ENCODE measurements at places on chromosomes 11 and 22. TPM values are rescaled to one million over a fixed set of nuclear protein-coding genes. Genes with fewer than 3 reads are reported as not detected.

The OR51I1 gene
- not detected for total RNA-seq

The NECTIN1 gene
- total RNA-seq, result 4.1 TPM

The GCAT gene
- total RNA-seq, result 44.9 TPM

The POU2F3 gene
- not detected for total RNA-seq

The ENTHD1 gene
- total RNA-seq, result not detected

The CALCA gene
- total RNA-seq, result not detected

The CENPM gene
- 57.3 TPM for total RNA-seq

The SRRD gene
- 43.5 TPM for total RNA-seq

The TYMP gene
- 5.3 TPM for total RNA-seq

The ZNF70 gene
- total RNA-seq, result 3.1 TPM

The CEND1 gene
- total RNA-seq, result 1.2 TPM

The MS4A1 gene
- not detected for total RNA-seq

The CRACR2B gene
- 9.0 TPM for total RNA-seq

The DTX4 gene
- total RNA-seq, result not detected

The MMP8 gene
- not detected for total RNA-seq

The KIRREL3 gene
- total RNA-seq, result 2.4 TPM

The C11orf87 gene
- not detected for total RNA-seq

The EFCAB6 gene
- 3.1 TPM for total RNA-seq

The CBX7 gene
- total RNA-seq, result 0.63 TPM

The TRIM51 gene
- total RNA-seq, result not detected

The PKDREJ gene
- total RNA-seq, result not detected

The OR2AG2 gene
- not detected for total RNA-seq

The OVOL1 gene
- not detected for total RNA-seq

The HTR3B gene
- total RNA-seq, result not detected

The MAPK8IP2 gene
- total RNA-seq, result 3.7 TPM
